ENCODE measurements at places on chromosomes 1 and 21. TPM values are rescaled to one million over a fixed set of nuclear protein-coding genes. Genes with fewer than 3 reads are reported as not detected.

- peaks cover 17% of the 10 kb centered on the region for H3K4me1 ChIP-seq
- no peak overlapping the region for H3K4me3 ChIP-seq
- H3K27me3 ChIP-seq: no peaks in the 10 kb centered on the region
- no peaks in the 10 kb centered on the region for H3K36me3 ChIP-seq
- H3K27ac ChIP-seq: no peak overlapping the region
- no peak for DNase-seq
Measured at GRCh38 chr1:241612533-241613477, 27.4 kb downstream of the CHML start.

- DNase-seq: no peak
- no peak overlapping the region for H3K27ac ChIP-seq
- no peaks in the 10 kb centered on the region for H3K36me3 ChIP-seq
- no peak overlapping the region for H3K4me3 ChIP-seq
- no peaks in the 10 kb centered on the region for H3K27me3 ChIP-seq
- H3K4me1 ChIP-seq: no peaks in the 10 kb centered on the region
Measured at GRCh38 chr1:158716335-158716734, 4.2 kb downstream of the OR6K3 start.

Gene PPFIA4
- 1.3 TPM for total RNA-seq

Gene TRIM17
- total RNA-seq: 2.2 TPM

DNA sequence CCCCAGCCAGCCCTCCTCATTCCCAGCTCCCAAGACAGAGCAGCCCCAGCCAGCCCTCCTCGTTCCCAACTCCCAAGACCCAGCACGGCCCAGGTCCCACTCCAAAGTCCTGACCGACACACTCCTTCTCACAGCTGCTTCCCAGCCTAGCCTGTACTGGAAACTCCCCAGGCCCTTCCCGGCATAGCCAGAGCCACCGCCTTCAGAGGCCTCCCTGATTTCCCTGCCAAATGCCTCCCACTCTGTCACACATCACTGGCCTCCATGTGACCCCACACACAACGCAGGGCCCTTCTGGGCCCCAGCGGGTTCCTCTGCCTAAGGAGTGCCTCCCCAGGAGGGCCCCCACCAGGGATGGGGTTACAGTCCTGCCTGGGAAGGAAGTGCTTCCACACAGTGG, 2.8 kb downstream of the UBE2J2 start:
- no peaks in the 10 kb centered on the region for H3K27me3 ChIP-seq
- peaks cover 26% of the 10 kb centered on the region for H3K4me1 ChIP-seq
- DNase-seq: no peak
- H3K27ac ChIP-seq: no peak overlapping the region
- H3K4me3 ChIP-seq: no peak overlapping the region

- no peaks in the 10 kb centered on the region for H3K4me1 ChIP-seq
- H3K27ac ChIP-seq: no peak overlapping the region
- no peaks in the 10 kb centered on the region for H3K27me3 ChIP-seq
- no peaks in the 10 kb centered on the region for H3K36me3 ChIP-seq
Measured at GRCh38 chr1:172980456-172980855, 70.3 kb downstream of the TNFSF18 start.

DNA sequence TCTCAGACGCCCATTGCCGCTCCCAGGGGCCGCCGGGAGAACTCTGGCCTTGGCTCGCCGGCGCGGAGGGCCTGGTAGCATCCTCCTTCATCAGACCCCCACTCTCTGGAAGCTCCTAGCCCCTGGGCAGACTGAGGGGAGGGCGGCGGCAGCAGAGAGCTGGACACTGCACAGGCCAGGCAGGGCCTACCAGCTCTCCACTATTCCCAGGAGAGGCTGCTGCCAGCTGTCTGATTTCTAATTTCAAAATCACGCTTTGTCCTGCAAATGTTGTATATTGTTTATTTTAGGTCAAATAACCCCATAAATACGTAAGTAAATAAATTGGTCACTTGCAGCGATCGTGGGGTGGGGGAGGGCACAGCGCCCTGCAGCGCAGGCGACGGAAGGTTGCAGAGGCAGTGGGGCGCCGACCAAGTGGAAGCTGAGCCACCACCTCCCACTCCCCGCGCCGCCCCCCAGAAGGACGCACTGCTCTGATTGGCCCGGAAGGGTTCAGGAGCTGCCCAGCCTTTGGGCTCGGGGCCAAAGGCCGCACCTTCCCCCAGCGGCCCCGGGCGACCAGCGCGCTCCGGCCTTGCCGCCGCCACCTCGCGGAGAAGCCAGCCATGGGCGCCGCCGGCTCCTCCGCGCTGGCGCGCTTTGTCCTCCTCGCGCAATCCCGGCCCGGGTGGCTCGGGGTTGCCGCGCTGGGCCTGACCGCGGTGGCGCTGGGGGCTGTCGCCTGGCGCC, at the start of gene MTARC1:
TSS of gene MTARC1 (plus strand) at position 577 of the 732 bp plus-strand sequence. CDS start at position 609, 32 bp downstream.
- no peaks in the 10 kb centered on the region for H3K36me3 ChIP-seq
- peak within 1 kb of the TSS; percentile 33 for H3K4me3 ChIP-seq
- no peaks in the 10 kb centered on the region for H3K4me1 ChIP-seq

Gene PADI4
- 16.0 TPM for total RNA-seq

GRCh38 chr1:116769994-116770393, 15.8 kb downstream of the CD2 start:
- H3K27me3 ChIP-seq: no peaks in the 10 kb centered on the region
- no peak overlapping the region for H3K27ac ChIP-seq

DNA sequence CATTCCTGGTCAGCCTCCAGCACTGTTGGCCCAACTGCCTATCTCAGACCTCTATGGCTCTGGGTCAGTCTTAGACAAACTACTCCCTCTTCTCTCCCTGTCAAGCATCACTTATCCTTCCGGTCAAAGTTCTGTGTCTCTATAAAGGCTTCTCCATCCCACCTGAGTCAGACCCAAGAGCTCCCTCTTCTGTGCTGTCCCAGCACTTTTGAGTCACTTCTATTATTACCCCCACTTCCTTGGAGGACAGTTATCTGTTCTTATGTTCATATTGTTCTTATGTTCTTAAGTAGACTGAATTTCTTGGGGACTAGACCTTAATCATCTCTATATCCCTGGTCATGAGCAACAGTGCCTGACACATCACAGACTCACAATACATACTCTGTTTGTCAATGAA, 29.2 kb upstream of the IL10 start:
- DNase-seq: no peak
- H3K36me3 ChIP-seq: no peaks in the 10 kb centered on the region
- no peaks in the 10 kb centered on the region for H3K27me3 ChIP-seq
- no peak overlapping the region for H3K27ac ChIP-seq
- no peak overlapping the region for H3K4me3 ChIP-seq

DNA sequence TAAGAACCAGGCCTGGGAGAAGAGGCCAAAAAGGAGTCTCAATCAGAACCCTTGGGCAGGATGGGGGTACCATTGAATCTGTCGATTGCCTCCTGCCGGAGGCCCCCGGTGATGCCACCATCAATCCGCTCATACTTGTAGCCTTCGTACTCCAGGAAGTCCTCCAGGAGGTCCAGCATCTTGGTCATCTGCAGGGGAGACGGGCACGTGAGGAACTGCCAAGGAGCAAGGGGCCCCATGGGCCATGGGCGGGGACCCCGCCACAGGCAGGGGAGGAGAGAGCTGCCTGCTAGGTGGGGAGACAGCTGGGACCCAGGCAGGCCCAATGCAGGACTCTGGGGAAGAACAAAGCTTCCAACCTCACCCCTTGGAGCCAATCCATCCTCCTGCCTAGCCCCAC, 48.6 kb downstream of the CHD5 start:
- peaks cover 5% of the 10 kb centered on the region for H3K4me1 ChIP-seq
- H3K4me3 ChIP-seq: no peak overlapping the region
- peaks cover 6% of the 10 kb centered on the region for H3K27me3 ChIP-seq
- no peaks in the 10 kb centered on the region for H3K36me3 ChIP-seq
- DNase-seq: no peak

Gene ARV1
- total RNA-seq: 17.2 TPM

DNA sequence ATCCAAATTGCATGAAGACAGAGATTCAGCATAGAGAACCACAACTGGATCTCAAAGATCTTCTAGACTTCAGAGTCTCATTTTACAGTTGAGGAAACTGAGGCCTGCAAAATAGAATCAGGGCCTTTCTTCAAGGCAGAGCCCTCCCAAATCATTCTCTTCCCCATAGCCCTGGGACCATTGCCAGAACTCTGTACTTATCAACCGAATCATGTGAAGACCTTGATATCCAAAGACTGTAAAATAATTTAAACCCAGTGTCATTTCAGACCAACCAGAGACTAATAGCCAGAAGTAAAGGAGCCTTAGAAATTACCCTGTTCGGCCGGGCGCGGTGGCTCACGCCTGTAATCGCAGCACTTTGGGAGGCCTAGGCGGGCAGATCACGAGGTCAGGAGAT, 90.1 kb downstream of the DTL start:
- H3K27me3 ChIP-seq: no peaks in the 10 kb centered on the region
- H3K36me3 ChIP-seq: no peaks in the 10 kb centered on the region
- no peak overlapping the region for H3K27ac ChIP-seq
- no peaks in the 10 kb centered on the region for H3K4me1 ChIP-seq
- no peak for DNase-seq

Gene CFH
- total RNA-seq: 185 TPM

GRCh38 chr1:61157468-61157987, 75.2 kb downstream of the NFIA start:
- peak overlapping the region; percentile 61 for H3K27ac ChIP-seq
- H3K36me3 ChIP-seq: peaks cover 6% of the 10 kb centered on the region
- H3K27me3 ChIP-seq: no peaks in the 10 kb centered on the region
- peaks cover 46% of the 10 kb centered on the region for H3K4me1 ChIP-seq
- no peak overlapping the region for H3K4me3 ChIP-seq

- H3K4me3 ChIP-seq: peak within 1 kb of the TSS; percentile 43
- H3K27ac ChIP-seq: peak within 1 kb of the TSS; percentile 80
- peak; percentile 44 for DNase-seq
- H3K27me3 ChIP-seq: no peaks in the 10 kb centered on the region
Measured at GRCh38 chr1:23424293-23425192, at the start of gene TCEA3. TSS of gene TCEA3 (minus strand) at chr1:23424748. CDS start at chr1:23424633, 115 bp downstream.

DNA sequence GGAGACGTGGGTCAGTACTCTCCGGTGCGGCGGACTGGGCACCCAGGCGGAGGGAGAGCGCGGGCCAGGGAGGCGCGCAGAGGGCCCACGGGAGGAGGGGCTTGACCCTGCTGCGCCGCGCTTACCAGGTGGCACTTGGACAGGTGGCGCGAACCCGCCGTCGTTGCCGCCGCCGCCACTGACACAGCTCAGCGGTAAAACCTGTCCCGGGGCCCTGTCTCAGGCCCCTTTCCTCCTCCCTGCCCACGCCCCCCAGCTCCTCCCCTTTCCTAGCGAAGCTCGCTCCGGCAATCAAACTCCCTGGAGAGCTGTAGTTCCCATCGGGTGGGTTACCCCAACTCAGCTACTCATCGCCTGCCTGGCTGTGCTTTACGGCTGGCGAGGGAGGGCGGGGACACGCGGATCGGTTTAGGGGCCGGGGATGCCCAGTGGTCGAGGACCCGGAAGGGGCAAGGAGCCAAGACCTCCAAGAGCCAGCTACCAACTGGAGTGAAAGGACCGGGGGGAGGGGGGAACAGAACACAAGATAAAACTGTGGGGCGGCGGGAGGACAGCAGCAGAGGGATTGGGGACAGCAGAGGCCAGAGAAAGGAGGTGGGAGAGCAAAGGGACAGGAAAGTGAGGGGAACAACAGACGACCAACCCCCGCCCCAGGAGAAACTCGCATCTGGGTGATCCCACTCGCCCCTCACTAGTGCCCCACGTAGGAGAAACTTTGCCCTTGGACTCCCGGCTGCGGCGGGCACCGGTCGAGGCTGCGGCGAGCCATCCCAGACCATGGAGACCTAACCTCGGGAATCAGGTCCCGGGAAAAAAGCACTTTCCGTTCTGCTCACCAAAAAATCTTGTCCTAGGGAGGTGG, 2.9 kb downstream of the GFI1 start:
- peak overlapping the region; percentile 24 for H3K4me3 ChIP-seq
- no peak overlapping the region for H3K27ac ChIP-seq
- peaks cover 86% of the 10 kb centered on the region for H3K27me3 ChIP-seq
- no peaks in the 10 kb centered on the region for H3K4me1 ChIP-seq

DNA sequence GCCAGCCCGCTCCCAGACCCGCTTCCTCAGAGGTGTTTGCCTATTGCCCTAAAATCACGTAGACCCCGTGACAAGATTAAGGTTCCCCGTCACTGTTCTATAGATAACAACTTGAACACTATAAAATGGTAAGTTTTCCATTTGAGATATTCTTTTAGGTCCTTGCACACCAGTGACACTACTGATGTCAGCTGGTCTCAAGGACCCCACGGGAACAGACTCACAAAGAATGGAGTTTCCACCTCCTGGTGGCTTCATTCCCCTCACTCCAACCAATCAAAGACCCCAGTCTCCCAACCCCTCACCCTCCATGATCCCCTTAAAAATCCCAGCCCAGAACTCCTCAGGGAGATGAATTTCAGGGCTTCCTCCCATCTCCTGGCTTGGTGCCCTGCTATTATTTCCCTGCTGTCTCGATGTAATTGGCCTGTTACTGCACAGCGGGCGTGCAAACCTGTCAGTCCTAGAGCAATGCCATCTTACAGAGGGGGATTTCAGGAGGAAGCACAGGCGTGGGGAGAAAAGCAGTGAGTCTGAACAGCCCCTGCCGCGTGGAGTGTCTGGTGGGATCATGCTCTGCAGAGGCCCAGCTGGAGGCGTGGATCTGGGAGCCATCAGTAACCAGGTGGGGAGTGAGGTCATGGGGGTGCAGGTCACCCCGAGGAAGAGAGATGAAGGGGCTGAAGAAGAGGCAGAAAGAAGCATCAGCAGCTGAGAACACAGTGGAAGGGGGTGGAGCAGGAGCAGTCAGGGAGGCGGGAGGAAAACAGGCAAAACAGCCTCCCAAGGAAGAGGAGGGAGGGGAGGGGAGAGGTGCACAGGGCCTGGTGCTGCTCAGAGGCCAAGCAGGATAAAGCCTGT, 35.1 kb upstream of the LBR start:
- no peak overlapping the region for H3K27ac ChIP-seq
- peak; percentile 35 for DNase-seq
- H3K27me3 ChIP-seq: no peaks in the 10 kb centered on the region
- peaks cover 2% of the 10 kb centered on the region for H3K4me1 ChIP-seq

- H3K4me1 ChIP-seq: no peaks in the 10 kb centered on the region
- no peaks in the 10 kb centered on the region for H3K27me3 ChIP-seq
- H3K27ac ChIP-seq: no peak overlapping the region
- H3K36me3 ChIP-seq: no peaks in the 10 kb centered on the region
Measured at GRCh38 chr1:61378494-61379180, 296.3 kb downstream of the NFIA start.

Gene OR14K1
- not detected for total RNA-seq

Data from lung (tissue), 17 donors.